ENCODE measurements at places on chromosomes 2 and 18.

GRCh38 chr2:68292108-68292710 is 27.5 kb downstream of the CNRIP1 start:
- DNase-seq, result no peak

- DNase-seq, result no peak
Observed at GRCh38 chr2:38200598-38200997, 124.6 kb upstream of the CYP1B1 start.

DNA sequence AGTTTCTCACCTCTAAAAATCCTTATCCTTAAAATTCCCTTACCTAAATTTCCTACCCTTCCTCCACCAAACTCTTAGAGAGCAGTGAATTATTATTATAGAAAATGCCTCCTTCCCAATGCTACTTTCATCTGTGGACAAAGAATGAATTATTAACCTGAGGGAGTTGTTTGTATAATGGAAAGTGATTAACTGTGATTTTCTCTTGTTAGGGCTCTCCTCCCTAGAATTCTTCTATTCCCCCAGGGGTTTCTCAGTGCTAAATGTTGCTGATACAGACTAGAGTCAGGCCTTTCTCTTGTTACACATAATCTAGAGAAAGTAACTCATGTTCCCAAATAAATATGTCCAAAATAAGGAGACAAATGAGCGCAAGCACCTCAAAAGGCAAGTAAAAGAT is 23.3 kb downstream of the EPB41L5 start:
- DNase-seq, result no peak

DNA sequence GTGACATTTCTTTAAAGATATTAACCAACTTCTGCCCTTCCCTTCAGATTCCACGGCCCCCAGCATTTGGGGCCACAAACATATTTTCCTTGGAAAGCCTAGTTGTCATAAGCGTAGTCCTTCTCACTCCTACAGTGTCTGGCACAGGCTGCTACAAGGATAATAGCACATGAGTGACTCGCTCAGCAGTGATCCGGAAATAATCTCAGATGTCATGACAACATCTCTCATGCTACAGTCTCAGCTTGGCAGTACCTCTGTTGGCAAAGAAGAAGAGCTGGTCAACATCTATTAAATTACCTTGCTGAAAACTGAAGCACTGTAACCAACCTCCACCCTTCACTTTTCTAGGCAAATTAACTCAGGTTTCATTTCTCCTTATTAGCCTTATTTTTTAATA is 351.7 kb downstream of the RAD51AP2 start:
- DNase-seq, result peak; percentile 88

DNA sequence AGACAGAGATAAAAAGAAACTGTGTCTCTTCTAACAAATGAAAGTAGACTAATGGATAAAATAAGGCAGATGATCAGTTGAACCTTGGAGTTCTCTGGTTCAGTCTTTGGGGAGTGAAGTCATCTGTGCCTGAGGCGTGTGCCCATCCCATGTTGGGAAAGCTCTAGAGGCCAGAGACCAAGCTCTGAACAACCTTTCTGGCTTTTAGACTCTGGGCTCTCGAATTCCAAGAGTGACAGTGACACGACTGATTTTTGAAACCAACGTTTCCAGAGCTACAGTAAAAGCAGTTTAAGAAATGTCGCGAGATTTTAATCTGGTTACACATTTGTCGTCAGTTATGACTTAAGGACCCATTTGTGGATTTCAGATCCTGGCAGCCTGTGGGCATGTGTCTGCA is 83.7 kb upstream of the APCDD1 start:
- DNase-seq, result no peak

- DNase-seq, result no peak
Observed at GRCh38 chr2:226247289-226248275, 552.0 kb downstream of the IRS1 start.

GRCh38 chr2:62934517-62934916 is 116.1 kb upstream of the OTX1 start:
- DNase-seq, result no peak

- no peak for DNase-seq
Observed at GRCh38 chr2:5392658-5393057, 299.5 kb upstream of the SOX11 start.

- no peak for DNase-seq
Observed at GRCh38 chr2:241064802-241065354, 37.2 kb downstream of the MTERF4 start.

Measured in NCI-H2081 treated with DMSO at 0.1 percent for 48 hours (cell line).